NCI-H1417 (cell line): ENCODE measurements at places on chromosomes 5 and 9.

DNA sequence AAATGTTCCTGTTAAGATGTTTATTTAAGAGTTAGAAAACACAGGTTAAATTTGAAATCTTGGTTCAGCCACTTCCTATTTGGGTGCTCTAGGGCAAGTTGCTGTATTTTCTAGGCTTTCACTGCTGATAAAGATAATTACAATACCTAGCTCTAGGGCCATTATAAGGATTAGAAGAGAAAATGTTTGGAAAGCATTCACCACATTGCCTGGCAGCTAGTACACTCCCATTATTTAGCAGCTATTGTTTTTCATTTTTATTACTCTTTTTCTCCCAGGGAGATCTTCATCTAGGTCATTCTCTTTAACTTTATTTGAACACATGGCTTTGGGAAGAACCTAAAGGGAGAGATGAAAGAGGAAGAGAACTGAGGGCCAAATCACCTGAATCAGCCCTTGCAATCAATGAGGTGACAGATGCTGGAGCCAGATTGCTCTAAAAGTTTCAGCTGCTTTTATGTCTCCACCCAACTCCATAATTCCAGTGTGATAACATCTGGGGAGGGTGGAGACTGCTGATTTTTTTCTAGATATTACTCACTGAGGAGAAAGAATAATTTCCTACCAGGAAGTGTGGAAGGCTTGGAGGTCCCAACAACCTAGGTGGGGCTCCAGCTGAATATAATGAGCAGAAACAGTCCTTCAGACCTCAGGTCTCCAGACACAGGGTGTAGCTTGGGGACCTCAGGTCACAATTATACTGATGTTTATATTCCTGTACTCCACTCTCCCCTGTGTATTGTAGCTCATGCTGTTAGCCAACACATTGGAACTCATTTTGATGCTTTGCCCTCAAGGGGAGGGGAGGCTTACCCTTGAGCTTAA, 640.0 kb downstream of the RAB3C start:
- DNase-seq = no peak

- no peak for DNase-seq
These were observed 2042.6 kb upstream of the CDH6 start for GRCh38 chr5:29150840-29151239.

GRCh38 chr9:123049589-123050222, 16.2 kb downstream of the GPR21 start:
- DNase-seq = no peak

- no peak for DNase-seq
These were observed 71.0 kb downstream of the BRINP1 start for GRCh38 chr9:119298076-119298853.

GRCh38 chr9:120935383-120935857, 8.8 kb upstream of the TRAF1 start:
- peak; percentile 70 for DNase-seq

GRCh38 chr5:163889369-163889768, 383.9 kb downstream of the MAT2B start:
- no peak for DNase-seq

- DNase-seq = no peak
These were observed 15.1 kb downstream of the RASGEF1C start for GRCh38 chr5:180193749-180194375.

- DNase-seq = no peak
These were observed 110.9 kb upstream of the PRLR start for GRCh38 chr5:35341189-35341588.

DNA sequence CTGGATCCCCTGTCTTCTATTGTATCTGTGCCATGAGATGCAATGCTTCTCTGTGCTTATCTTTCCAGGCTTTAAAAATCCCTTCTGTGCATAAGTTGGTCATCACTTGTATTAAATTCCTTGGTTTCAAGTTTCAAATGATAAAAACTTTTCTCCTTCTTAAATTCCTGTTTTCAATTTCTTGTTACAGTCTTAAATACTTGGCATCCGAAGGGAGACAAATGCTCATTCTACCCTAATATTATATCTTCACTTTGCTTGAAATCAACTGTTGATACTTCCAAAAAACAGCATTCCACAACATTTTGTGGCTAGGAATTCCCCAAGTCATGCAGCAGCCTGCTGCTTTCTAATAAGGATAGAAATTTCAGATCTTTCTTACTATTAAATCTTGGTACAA, 413.2 kb upstream of the ACTBL2 start:
- no peak for DNase-seq

DNA sequence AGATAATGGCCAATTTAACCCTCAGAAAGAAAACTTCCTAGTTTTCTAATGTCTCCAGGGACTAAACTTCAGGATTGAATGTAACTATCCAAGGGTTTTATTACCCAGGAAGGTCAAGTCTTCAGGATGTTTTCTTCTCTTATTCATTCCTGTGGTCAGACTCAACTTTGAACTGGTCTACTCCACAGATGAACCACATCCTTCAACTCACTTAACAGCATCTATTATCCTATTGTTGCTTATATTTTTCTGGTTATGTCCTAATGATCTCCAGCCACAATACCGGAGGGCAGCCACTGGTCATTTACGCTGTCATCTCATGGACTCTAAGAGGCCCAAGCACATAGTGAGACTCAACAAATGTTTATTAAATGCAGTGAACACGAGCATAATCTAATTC, 47.2 kb upstream of the LIFR start:
- DNase-seq = no peak

DNA sequence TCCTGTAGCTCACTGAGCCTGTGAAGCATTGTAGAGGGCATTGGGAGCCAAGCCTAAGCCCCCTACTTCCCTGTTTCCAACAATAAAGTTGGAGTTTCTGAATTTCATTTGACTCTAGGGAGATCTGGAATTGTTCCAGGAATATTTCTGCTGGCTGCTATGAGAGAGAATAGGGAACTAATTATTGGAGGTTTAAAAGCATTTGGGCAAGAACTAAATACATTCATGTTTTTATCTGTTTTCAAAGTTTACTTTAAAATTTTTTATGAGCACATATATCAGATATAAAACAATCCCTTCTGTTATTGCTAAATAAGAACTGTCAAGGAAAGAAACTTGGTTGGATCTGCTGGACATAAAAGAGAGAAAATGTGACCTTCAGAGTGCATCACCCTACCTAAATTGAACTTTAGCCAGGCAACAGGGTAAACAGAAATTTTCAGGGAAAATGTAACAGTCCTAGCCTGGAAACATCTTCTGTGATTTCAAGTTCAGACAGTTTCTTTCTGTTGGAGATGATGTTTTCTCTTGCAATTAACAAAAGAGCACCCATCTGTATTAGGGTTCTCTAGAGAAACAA, 19.3 kb upstream of the LECT2 start:
- DNase-seq = no peak

GRCh38 chr9:90802386-90802985, 867 bp downstream of the SYK start:
- peak; percentile 49 for DNase-seq

GRCh38 chr9:36101916-36102741, 34.4 kb upstream of the GLIPR2 start:
- DNase-seq = no peak

GRCh38 chr9:28518439-28518838, 945.2 kb upstream of the C9orf72 start:
- DNase-seq = no peak

DNA sequence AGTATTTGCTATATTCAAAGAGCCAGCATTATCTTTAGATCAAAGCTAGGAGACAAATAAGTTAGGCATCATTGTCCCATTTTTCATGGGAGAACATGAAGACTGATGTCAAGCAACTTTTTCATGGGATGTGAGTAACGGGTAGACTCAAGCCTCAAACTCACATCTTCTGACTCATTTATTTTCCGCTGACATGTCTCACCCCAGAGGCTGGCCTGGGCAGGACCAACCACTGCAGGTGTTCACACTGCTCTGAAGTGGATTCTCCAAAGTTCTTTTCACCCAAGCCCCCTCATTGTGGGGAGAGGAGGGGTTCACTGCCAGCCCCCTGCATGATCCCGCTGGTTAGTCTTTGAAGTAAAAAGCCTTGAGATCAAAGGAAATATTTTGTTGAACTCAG, 34.9 kb upstream of the BASP1 start:
- DNase-seq = no peak

GRCh38 chr5:74801941-74802340, 34.9 kb downstream of the NSA2 start:
- DNase-seq = no peak

GRCh38 chr9:121118266-121118665, 43.5 kb downstream of the CNTRL start:
- no peak for DNase-seq

DNA sequence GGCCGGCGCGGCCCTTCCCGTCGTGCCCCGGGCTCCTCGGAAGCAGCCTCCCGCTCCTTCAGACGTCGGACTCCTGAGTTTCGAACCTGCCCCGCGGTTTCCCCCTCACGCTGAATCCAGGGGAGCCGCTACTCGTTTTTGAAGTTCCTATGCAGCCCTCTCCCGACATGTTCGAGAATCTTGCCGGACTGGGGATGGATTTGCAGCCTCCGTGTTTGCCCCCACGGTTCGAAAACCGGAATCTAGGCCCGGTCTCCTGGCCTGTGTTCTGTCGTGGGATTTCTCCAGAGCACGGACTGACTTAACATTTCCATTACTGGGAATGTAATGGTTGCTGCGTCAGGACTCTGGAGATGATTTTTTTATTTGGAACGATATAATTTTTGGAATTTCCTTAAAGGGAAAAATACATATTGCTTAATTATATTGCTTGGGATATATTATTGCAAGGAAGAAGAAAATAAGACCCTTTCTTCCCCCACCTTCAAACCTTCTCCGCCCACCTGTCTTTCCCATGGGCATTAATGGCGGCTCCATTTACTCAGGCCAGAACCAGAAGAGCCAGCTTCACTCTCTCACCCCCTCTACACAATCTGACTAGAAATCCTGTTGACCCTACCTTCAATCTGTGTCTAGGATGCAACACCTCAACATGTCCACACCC, 8.5 kb upstream of the MGAT1 start:
- peak; percentile 43 for DNase-seq

DNA sequence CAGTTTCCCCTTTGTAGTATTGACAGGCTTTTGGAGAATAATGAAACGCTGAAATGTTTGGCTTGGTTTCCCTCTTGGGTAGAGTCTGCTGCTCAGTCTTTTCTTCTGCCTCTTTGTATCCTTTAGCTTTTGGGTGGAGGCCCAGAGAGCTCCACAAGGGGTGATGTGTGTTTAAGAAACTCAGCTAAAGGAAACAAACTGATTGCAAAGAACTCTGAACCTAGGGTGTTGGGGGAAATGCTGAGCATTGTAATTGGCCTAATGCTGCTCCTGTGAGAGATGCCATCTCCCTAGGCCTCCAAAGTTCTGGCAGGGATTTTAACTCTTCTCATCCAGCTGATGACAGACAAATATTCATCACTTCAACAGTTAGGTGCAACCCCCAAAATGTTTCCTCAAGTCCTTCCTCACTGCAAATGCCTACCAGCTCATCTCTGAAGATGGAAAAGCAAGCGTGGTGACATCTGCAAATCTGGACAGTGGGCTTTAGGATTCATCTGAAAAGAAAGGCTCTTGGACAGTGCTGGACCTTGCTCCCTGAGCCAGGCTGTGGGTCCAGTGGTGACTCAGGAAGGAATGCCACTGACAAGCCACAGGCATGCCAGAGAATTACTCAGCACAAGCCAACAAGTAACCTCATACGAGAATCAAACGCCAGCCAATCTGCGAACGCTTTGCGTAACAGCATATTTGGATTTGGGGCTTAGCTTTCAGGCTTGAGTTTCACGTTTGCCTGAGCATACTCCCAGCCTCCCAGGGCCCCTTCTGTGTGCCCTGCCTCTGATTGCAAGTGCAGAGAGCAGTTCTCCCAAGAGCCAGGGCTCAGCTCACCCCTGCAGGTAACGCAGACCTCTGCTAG, 30.5 kb upstream of the ZSWIM6 start:
- DNase-seq = no peak

DNA sequence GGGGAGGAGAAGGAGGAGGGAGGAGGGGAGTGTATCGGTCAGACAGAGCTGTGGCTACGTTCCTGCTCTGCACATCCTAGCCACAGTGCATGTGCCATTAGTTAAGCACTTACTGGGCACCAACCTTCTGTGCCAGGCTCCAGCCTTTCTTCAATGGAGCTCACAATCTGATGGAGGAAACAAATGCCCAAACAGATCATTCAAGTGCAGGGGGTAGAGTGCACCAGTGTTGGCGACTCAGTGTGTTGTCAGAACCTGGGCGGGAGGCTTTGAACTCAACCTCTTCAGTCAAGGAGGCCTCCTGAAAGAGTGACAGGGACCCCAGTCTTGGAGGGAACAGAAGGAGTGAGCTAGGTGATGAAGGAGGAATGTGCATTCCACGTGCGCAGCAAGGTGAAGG, 51.9 kb upstream of the SHB start:
- DNase-seq = no peak

GRCh38 chr9:137606005-137606621, 627 bp downstream of the ARRDC1 start:
- peak; percentile 81 for DNase-seq

DNA sequence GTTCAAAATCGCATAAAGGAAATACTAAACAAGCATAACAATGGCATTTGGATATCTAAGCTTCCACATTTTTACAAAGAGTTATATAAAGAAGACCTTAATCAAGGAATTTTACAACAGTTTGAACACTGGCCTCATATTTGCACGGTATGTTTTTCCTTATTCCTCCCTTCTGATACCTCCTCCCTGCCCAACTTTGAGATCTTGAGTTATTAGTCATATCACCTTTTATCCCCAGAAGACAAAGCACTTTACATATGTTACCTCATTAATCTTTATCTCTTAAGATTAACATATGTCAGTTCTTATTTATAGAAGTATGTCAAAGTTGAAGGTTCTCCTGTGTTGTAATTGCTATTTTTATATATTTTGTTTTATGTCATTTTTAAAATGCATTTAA, 29.8 kb downstream of the TDRD7 start:
- DNase-seq = no peak

GRCh38 chr5:1665231-1665630, 134.4 kb downstream of the MRPL36 start:
- DNase-seq = no peak

GRCh38 chr9:90219548-90220118, 423.0 kb downstream of the DIRAS2 start:
- DNase-seq = no peak

GRCh38 chr9:37667706-37668105, 17.0 kb downstream of the FRMPD1 start:
- no peak for DNase-seq

GRCh38 chr5:119409235-119409815, 43.0 kb upstream of the HSD17B4 start:
- no peak for DNase-seq

DNA sequence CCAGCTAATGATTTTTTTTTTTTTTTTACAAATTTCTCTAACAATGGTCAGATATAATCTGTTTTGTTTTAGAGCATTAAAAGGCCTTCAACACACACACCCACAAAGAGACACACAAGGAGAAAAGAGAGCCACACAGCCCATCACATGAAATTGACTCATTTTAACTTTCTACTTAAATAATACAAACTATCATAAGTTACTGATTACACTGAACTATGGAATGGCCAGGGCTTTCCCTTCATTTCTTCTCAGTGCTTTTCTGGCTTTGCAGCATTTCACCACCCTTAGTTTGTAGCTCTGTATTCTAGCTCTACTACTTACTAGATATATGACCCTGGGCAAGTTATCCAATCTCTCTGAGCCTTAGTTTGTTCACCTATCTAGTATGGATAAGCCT, 13.2 kb downstream of the REEP5 start:
- DNase-seq = no peak
